ENCODE measurements at places on chromosomes 4 and X. TPM values are rescaled to one million over a fixed set of nuclear protein-coding genes. Genes with fewer than 3 reads are reported as not detected.

Gene RAB33A
- 20.6 TPM for total RNA-seq

Gene SULT1B1
- 0.23 TPM for total RNA-seq

Gene NDP
- total RNA-seq, result not detected

Gene CYLC1
- not detected for total RNA-seq

Gene PCDH11X
- total RNA-seq, result not detected

Gene SSX3
- not detected for total RNA-seq

Gene WNK3
- total RNA-seq, result 0.12 TPM

Gene CXCL10
- total RNA-seq, result 4.3 TPM

Gene SLC25A14
- total RNA-seq, result 9.1 TPM

Gene GYG2
- not detected for total RNA-seq
